ENCODE measurements at places on chromosomes 16 and 17. TPM values are rescaled to one million over a fixed set of nuclear protein-coding genes. Genes with fewer than 3 reads are reported as not detected.

- H3K27ac ChIP-seq = no peak overlapping the region
- no peak for DNase-seq
- H3K27me3 ChIP-seq = no peaks in the 10 kb centered on the region
- peaks cover 20% of the 10 kb centered on the region for H3K36me3 ChIP-seq
- H3K4me3 ChIP-seq = peak overlapping the region; percentile 91
- peaks cover 7% of the 10 kb centered on the region for H3K4me1 ChIP-seq
Measured at GRCh38 chr16:70381604-70382342, 35.1 kb downstream of the DDX19A start.

The TLCD2 gene
- total RNA-seq = 4.7 TPM

DNA sequence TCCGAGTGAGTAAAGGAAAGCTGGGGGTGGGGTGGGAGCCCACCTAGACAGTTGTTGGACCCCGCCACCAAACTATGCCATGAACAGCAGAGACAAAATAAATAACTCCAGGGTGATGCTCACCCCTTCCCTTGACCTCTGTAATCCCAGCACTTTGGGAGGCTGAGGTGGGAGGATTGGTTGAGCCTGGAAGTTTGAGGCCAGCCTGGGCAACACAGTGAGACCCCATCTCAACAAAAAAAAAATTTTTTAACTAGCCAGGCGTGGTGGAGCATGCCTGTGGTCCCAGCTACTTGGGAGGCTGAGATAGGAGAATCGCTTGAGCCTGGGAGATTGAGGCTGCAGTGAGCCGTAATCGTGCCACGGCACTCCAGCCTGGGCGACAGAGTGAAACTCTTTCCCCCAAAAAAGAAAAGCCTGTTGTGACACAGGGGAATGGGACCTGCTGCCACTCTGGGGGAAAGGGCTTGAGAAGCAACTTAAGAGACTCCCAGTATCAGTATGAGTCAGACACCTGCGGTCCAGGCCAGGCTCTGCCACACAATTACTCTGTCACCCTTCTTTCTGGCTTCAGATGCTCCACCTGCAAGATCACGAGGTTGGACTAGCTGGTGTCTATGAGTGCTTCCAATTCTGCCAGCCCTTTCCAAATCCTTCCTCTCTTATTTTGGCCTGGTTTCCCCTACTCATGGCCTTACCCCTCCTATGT, 5.0 kb downstream of the SGCA start:
- no peak overlapping the region for H3K4me3 ChIP-seq
- DNase-seq = peak; percentile 69
- H3K27me3 ChIP-seq = no peaks in the 10 kb centered on the region
- no peak overlapping the region for H3K27ac ChIP-seq
- H3K36me3 ChIP-seq = peaks cover 4% of the 10 kb centered on the region

GRCh38 chr17:37211136-37211535, 164.6 kb upstream of the C17orf78 start:
- H3K36me3 ChIP-seq = no peaks in the 10 kb centered on the region
- H3K27me3 ChIP-seq = no peaks in the 10 kb centered on the region
- DNase-seq = no peak
- H3K27ac ChIP-seq = no peak overlapping the region

DNA sequence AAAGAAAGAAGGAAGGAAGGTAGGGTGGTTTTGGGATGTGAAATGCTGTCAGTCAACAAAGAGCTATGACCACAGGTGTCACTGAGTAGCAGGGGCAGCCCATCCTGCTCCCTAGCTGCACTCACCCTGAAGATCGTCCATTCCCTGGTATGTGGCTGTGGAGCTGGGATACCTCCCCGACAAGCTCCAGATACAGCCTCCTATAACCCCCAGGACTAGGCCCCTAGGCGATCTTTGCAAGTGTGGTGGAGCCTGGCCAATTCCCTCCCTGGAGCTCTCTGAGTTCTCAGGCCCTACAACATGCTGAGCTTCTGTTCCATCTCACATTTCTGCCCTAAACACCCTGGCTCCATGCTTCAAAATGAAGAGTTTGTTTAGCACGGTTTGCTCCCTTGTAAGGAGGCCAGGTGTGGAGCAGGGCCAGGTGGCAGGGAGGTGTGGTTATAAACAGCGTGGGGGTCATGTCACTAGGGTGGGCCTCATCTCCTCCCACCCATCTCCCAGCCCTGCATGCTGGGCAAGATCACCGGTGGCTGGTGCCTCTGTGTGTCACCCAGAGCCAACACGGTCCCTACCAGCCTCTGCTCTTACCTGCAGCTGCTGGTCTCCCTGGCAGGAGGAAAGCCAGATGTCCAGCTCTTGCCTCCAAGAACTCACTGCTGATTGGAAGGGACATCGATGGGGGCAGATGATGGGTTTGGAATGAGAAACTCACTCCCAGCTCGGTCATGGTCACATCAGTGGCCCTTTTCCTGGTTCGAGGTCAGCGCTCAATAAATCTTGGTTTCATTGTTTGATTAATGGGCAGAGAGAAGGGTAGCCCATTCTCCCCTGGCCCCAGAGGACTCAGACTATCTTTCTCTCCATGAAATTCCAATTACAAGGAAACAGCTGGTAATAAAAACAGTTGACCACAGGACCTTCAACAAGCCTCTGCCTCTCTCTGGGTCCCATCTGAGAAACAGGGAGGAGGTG, 511.0 kb upstream of the CDH5 start:
- no peak overlapping the region for H3K4me3 ChIP-seq
- H3K36me3 ChIP-seq = no peaks in the 10 kb centered on the region
- H3K27ac ChIP-seq = no peak overlapping the region
- H3K4me1 ChIP-seq = no peaks in the 10 kb centered on the region
- no peaks in the 10 kb centered on the region for H3K27me3 ChIP-seq

The SLC38A8 gene
- total RNA-seq = not detected

The CYBA gene
- 144 TPM for total RNA-seq

All from osteoblast (primary cell).